Stimulated activated CD8-positive, alpha-beta memory T cell treated with anti-CD3 and anti-CD28 coated beads, Interleukin-7, amount 100 ng/mL, for 1 hour (primary cell): ENCODE measurements at places on chromosomes 6 and 20.

GRCh38 chr20:38441916-38442315, 6.8 kb upstream of the SNHG17 start:
- DNase-seq, result no peak

GRCh38 chr6:160163912-160164311, 42.3 kb downstream of the SLC22A1 start:
- DNase-seq, result no peak

GRCh38 chr6:18473755-18474154, 86.6 kb downstream of the RNF144B start:
- DNase-seq, result no peak

DNA sequence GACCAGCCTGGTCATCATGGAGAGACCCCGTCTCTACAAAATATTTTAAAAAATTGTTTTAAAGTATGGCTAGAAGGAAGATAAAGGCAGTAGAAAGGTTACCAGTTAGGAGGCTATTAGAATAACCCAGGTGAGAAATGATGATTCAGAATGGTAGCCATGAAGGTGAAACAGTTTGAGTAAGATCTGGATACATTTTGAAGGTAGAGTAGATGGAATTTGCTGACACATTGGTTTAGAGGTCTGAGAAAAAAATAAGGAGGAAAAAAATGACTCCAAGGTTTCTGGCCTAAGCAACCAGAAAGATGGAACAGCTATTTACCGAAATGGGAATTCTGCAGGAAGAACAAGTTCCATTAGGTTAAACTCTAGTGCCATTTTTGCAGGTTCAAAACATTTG, 167.9 kb upstream of the TAB2 start:
- DNase-seq, result no peak

- DNase-seq, result no peak
These were observed 83.5 kb downstream of the TNFAIP3 start for GRCh38 chr6:137950581-137950980.

GRCh38 chr6:44234101-44235025, 11.0 kb downstream of the SLC29A1 start:
- DNase-seq, result no peak

DNA sequence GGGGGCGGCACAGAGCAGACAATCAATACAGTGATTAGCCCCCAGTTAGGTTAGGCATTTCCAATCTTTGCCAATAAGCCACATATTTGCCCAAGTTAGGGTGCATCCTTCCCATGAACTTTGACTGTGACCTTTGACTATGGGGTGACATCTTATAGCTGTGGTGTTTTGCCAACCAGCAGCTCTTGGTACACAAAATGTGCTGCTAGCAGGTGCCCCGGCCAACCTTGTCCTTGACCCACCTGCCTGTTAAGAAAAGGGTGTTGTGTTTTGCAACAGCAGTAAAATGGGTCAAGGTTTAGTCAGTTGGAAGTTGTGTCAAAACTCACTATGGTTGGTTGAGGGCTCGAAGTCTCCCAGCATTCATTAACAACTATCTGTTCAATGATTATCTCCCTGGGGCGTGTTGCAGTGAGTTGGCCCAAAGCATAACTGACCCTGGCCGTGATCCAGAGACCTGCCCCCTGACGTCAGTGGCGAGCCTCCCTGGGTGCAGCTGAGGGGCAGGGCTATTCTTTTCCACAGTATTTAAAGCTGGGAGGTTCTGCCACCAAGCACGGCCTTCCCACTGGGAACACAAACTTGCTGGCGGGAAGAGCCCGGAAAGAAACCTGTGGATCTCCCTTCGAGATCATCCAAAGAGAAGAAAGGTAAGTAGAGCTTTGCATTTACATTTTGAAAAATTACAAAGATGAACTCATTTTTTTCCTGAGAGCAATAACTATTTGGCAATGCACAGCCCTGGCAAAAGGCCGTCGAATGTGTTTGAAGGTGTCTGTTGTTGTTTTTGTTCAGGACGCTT, at the start of gene PCK1:
TSS of gene PCK1 (plus strand) at position 557 of the 802 bp plus-strand sequence. CDS start 302 bp downstream, outside the sequence.
- no peak for DNase-seq

DNA sequence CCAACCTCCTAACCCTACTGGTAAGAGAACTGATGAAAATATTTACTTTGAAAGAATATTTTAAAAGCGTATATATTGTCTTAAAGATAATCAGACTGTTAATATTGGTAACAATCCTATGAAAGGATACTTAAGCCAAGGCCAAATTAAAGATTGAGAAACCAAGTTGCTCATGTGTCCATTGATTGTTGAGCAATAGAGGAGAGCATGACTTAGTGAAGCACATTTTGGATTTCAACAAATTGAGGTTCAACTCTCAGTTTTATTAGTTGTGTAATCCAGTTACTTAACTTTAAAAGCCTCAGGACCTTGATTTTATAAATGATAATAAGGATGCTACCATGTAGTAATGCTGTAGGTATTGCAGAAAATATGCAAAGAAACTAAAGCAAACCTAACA, 56.8 kb downstream of the PRL start:
- DNase-seq, result no peak

- DNase-seq, result peak; percentile 43
These were observed 37.0 kb downstream of the MAK start for GRCh38 chr6:10801224-10801848.

DNA sequence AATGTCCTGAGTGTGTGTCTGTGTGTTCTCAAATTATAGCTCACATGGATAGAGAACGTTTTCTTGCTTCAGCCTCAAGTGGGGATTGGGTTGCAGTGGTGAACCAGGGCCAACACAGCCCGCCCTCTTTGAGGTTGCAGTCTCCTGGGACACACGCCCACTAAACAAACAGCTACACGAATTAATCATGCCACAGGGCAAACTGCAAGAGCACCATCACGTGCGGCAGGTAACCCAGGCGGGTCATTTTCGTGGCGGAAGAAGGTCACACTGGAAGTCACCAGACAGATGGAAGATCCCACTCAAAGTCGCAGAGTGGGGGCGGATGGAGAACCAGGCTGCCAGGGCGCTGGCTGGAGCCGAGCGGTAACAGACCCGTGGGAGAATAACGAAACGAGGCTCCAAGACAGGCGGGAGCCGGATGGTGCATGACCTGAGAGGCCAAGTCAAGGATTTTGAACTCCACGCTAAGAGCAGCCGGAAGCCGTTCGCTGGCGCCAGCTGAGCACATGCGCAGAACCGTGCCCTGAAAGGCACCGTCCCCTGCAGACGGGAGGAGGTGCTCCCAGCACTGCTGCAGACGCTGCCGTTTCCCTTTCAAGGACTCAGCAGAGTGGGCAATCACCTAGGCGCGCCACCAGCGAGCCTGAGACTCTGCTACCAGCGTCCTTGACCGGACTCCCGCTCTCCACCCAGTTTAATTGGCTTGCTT, 10.7 kb downstream of the DLL1 start:
- DNase-seq, result no peak

DNA sequence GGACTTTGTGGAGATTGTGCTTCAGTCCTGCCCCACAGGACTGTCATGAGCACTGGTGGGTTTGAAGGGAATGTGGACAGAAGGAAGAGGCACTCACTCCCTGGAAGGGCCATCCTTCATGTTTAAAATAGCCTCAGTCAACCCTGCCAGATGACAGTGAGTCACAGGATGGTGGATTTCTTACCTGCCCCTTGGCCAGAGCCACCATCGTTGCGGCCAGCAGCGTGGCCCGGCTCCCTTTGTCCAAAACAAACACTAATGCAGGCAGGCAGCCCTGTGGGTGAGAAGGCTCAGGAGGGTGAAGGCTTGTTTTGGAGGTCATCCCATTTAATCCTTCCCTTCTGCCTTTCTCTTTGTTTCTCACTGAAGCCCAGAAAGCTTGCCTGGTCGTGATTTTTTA, 422.7 kb downstream of the CD83 start:
- DNase-seq, result no peak

DNA sequence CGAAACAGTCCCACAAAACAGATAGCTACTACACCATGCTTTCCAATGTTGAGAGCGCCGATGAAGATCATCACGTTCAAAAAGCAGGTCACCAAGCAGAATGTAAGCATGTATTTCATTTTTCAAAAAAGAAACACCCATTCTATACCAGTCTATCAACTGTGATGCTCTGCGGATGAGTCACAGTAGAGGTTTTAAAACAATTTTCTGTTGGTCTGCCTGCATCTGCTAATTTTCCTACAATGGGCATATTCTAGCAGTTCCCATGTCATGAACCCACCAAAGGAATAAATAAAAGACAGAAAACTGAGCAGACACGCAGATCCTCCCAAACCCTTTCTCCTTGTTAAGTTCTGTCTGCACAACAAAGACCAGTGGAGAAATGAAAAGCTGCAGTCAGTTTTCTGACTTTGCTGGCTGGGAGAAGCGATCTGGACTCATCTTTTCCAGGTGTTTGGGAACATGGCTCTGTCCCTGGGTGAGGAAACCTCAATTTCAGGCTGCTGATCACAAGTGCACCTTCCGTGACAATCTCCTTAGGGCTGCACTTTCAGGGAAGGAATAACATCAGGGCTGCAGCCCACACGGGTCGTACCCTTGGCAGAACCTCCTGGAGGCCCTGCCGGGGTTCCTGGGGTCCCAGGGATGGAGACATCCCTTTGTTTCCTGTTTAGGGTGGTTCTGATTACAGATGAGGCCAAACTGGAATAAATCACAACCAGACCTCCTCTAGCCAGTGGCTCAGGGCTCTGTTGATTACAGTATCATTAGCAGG, 200.1 kb downstream of the BMP7 start:
- DNase-seq, result no peak

DNA sequence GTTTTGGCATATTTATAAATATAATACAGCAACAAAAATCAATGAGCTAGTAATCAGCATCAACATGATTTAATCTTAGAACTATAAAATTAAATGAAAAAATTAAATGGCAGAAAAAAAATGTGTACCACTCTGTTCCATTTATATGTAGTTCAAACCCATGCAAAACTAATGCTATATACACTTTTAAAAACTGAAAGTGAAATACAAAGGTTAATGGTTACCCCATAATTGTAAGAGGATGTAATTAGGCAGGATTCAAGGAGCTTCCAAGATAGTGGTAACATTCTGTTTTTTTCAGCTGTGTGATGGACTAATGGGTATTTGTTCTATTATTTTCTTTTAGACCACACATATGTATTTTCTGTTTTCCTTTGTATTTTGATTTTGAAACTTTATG, 492.1 kb downstream of the UTRN start:
- no peak for DNase-seq

GRCh38 chr6:52286798-52287432, 2.4 kb upstream of the MCM3 start:
- DNase-seq, result no peak

DNA sequence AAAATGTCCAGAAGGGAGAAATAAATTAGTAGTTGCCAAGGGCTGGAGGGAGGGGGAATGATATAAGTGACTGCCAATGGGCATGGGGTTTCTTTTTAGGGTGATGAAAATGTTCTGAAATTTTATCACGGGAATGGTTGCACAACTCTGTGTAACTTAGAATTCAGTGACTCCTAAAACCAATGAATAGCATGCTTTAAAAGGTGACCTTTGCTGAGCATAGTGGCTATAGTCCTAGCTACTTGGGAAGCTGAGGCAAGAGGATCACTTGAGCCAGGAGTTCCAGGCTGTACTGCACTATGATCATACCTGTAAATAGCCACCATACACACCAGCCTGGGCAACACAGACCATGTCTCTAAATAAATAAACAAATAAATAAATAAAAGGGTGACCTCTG, 109.0 kb downstream of the ATG5 start:
- no peak for DNase-seq

DNA sequence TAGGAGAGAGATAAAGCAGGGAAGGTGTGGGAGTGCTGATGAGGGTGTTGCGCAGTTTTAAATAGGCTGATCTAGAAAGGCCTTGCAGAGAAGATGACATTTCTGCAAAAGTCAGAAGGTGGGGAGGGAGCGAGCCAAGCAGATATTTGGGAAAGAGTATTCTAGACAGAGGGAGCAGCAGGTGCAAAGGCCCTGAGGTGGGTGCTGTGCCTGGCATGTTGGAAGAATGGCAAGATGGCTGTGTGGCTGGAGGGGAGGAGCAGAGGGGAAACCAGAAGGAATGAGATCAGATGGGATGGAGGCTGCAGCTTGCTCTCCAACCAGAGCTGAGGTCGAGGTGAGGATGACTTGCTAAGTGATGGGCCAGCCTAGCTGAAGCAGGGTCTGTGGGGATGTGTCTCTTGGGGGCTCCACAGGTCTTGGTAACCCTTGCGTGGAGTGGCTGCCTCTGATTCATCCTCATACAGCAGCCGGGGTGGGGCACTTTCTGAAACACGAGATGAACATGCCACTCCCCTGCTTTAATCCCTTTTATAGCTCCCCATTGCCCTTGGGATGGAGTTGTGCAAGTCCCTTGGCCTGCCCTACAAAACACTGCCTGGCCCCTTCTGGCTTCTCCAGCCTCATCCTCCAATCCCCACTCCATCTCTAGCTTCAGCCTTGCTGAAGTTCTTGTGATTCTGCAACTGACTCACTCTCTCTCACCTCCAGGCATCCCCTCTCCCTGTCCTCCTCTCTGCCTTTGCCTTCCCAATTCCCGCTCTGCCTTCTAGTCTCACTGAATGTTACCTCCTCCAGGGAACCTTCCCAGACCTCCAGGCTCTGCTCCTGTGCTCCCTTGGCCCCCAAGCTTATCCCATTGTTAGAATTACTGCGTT, 94.1 kb downstream of the CDH22 start:
- no peak for DNase-seq

DNA sequence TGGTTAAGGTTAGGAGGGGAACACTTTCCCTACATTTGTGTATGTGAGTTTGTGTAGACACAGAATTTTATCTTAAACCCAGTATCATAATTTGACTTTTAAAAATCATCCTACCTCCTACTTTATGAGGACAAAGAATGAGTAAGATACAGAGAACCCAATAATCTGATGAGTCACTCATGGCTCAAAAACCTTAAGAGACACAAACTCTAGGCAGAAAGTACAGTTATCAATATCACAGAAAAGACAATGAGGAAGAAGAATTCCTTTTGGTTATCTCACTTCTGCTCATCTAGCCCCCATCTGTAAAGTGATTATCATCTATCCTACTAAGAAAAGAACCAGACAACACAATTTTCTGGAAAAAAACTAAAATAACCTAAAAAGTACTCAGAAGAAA, 87.7 kb downstream of the EPB41L2 start:
- DNase-seq, result no peak

DNA sequence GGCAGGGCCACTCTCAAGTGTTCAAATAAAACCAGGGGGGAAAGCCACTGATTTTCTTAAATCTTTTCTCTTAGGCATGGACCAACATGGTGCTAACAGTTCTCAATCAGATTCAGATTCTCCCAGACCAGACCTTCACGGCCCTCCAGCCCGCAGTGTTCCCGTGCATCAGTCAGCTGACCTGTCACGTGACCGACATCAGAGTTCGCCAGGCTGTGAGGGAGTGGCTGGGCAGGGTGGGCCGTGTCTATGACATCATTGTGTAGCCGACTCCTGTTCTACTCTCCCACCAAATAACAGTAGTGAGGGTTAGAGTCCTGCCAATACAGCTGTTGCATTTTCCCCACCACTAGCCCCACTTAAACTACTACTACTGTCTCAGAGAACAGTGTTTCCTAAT, 41.5 kb upstream of the SMIM28 start:
- DNase-seq, result no peak

- DNase-seq, result no peak
These were observed 8.8 kb upstream of the C20orf203 start for GRCh38 chr20:32682508-32682987.

GRCh38 chr20:24970030-24970553, 21.0 kb downstream of the CST7 start:
- DNase-seq, result no peak
